Keratinocyte (primary cell): ENCODE measurements at places on chromosomes 2 and 18. TPM values are rescaled to one million over a fixed set of nuclear protein-coding genes. Genes with fewer than 3 reads are reported as not detected.

The ZDBF2 gene
- polyA plus RNA-seq = 2.4 to 4.1 TPM (median 2.9 TPM) in 3 replicates

The SS18 gene
- 134 to 169 TPM (median 140 TPM) in 3 replicates for polyA plus RNA-seq

The SCLY gene
- 11.4 to 11.9 TPM (median 11.8 TPM) in 3 replicates for polyA plus RNA-seq

The IL36RN gene
- 1.7 to 7.9 TPM (median 3.9 TPM) in 3 replicates for polyA plus RNA-seq

The CD8B2 gene
- not detected in 3 replicates for polyA plus RNA-seq

The CSRNP3 gene
- 0.61 to 0.88 TPM (median 0.87 TPM) in 3 replicates for polyA plus RNA-seq

The TBR1 gene
- 0.03 TPM in 1 of 3 replicates, not detected in the others for polyA plus RNA-seq

The FAM110C gene
- polyA plus RNA-seq = 25.1 to 38.0 TPM (median 26.3 TPM) in 3 replicates

The ALPI gene
- not detected in 3 replicates for polyA plus RNA-seq

The CCDC178 gene
- polyA plus RNA-seq = 0.07 to 0.14 TPM (median 0.14 TPM) in 3 replicates

The LHCGR gene
- not detected in 3 replicates for polyA plus RNA-seq

The SLC11A1 gene
- polyA plus RNA-seq = 0.46 to 1.2 TPM (median 0.70 TPM) in 3 replicates

The COMMD1 gene
- polyA plus RNA-seq = 33.2 to 44.8 TPM (median 35.8 TPM) in 3 replicates

The IL1A gene
- polyA plus RNA-seq = 146 to 269 TPM (median 240 TPM) in 3 replicates

The PSTPIP2 gene
- polyA plus RNA-seq = 15.4 to 30.8 TPM (median 27.3 TPM) in 3 replicates

The EPB41L3 gene
- 0.33 to 0.70 TPM (median 0.39 TPM) in 3 replicates for polyA plus RNA-seq

The GKN2 gene
- polyA plus RNA-seq = 0.08 TPM in 1 of 3 replicates, not detected in the others

The HS1BP3 gene
- 18.5 to 21.2 TPM (median 20.7 TPM) in 3 replicates for polyA plus RNA-seq
